ENCODE measurements at places on chromosomes 16 and 17.

- DNase-seq: no peak
Measured at GRCh38 chr17:82502207-82502606, 17.3 kb upstream of the FOXK2 start.

DNA sequence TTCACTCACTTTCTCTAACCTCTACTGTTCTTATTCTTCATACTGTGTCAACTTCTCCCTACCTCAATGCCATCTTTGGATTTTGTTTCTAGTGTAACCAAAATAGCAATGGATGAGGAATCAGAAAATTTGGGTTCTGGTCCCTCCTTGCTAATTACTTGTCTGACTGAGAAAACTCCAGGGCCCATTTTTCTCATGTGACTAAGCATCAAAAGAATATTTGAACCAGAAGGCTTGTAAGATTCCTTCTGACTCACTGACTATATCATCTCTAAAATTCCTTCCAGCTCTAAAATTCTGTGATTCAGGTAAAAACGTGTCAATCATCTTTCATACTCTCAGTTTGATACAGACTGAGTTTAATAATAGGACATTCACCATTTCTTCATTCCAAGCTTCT is 57.9 kb downstream of the BRIP1 start:
- peak; percentile 16 for DNase-seq

- no peak for DNase-seq
Measured at GRCh38 chr16:56506941-56507340, 12.9 kb downstream of the BBS2 start.

GRCh38 chr17:31513731-31514427 is 122.4 kb downstream of the RAB11FIP4 start:
- no peak for DNase-seq

DNA sequence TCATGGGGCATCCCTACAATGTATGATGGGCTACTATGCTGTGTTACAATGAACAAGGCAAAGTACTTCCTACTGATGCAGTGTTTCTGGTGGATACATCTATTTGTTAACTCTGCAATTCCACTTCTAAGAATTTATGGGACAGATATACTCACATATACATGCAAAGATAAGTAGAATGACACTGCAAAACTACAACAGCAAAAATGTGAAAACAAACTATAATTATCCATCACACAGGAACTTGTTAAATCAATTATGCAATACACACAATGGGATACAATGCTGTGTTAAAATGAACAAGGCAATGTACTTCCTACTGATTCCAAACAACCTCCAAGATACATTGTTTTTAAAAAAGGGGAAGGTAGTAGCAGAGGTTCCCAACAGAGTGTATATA is 3.2 kb downstream of the DDX52 start:
- DNase-seq: no peak

Measured in NCI-H69 (cell line).